ENCODE measurements at places on chromosomes 2 and 18.

- no peak for DNase-seq
Measured at GRCh38 chr18:76801567-76802505, 20.5 kb upstream of the ZNF236 start.

- DNase-seq, result no peak
Measured at GRCh38 chr2:181022652-181023051, 42.2 kb downstream of the UBE2E3 start.

GRCh38 chr2:158598862-158599517 lies 142.2 kb downstream of the PKP4 start:
- no peak for DNase-seq

- no peak for DNase-seq
Measured at GRCh38 chr2:219308142-219309101, 779 bp downstream of the PTPRN start.

DNA sequence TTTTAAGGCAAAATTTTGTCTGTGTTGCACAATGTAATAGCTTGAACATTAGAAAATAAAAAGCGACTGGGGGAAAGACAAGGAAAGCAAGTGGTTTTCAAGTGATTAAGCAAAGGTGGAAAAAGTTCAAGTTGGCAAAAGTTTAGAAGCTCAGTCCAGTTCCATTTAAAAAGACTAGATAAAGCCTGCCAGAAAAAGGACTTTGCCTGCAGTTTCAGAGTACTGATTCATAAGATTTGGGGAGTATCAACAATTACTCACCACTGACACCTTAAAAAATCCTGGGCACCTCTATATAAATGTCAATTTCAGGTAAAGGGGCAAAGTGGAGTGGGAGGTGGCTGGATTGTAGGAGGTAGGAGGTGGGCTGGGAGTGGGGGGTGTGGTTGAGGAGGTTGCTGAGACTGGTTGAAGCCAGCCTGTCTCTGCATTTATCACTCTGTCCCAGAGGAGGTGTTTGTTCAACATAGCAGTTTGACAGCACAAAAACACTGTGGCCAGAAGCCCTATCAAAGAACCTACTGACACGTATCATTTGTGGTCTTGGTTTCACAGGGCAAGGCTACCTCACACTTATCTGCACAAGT lies 14.6 kb downstream of the ZEB2 start:
- no peak for DNase-seq

DNA sequence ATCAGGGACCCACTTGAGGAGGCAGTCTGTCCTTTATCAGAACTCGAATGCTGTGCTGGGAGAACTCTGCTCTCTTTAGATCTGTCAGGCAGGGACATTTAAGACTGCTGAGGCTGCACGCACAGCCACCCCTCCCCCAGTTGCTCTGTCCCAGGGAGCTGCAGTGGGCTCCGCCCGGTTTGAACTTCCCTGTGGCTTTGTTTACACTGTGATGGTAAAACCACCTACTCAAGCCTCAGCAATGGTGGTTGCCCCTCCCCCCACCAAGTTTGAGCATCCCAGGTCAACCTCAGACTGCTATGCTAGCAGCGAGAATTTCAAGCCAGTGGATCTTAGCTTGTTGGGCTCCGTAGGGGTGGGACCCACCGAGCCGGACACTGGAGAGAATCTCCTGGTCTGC lies 11.8 kb upstream of the LHCGR start:
- DNase-seq, result no peak

DNA sequence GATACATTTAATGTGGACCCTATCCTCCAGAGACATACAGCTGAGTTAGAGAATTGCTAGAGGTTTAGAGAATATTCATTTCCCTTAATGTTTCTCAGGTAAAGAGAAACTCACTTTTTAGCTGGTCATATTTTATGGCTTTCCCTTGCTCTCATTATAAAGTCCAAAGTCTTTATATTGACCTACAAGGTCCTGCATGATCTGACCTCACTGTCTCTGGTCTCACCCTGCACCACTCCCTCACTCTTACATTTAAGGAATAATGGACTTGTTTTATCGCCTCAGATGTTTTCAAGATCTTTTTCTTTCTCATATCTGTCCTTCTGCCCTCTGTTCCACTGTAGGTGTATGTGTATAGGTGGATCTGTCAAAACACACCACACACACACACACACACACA lies 597.3 kb downstream of the PLCL1 start:
- DNase-seq, result no peak

GRCh38 chr18:78368726-78369125 lies 610.9 kb upstream of the SALL3 start:
- no peak for DNase-seq

- no peak for DNase-seq
Measured at GRCh38 chr2:133077269-133077822, 407.3 kb upstream of the LYPD1 start.

DNA sequence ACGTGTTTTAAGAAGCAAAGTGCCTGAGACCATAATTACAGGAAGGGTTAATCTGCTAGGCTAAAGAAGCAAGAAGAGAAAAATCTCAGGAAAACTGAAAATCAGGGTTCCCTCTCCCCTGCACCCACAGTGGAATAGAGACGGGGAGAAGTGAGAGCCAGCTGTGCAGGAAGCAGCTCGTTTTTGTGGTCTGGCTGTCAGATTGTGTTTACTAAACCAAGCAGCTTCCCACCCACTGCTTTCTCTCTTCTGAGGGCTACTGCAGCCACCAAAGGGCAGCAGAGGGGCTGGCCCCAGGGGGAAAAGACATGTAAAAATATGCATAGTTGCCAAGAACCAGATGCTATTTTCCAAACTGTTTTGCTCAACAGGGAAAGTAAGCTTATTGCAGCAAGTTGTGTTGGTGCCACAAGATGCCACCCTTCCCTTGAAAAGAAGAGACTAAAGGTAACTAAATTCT lies 72.6 kb upstream of the THUMPD2 start:
- DNase-seq, result no peak

Data from stimulated activated CD8-positive, alpha-beta memory T cell treated with anti-CD3 and anti-CD28 coated beads, Interleukin-4, amount 100 ng/mL, for 1 hour (primary cell).